ENCODE measurements at places on chromosomes 6 and 20. TPM values are rescaled to one million over a fixed set of nuclear protein-coding genes. Genes with fewer than 3 reads are reported as not detected.

Gene NPEPL1
- 54.4 TPM for polyA plus RNA-seq

DNA sequence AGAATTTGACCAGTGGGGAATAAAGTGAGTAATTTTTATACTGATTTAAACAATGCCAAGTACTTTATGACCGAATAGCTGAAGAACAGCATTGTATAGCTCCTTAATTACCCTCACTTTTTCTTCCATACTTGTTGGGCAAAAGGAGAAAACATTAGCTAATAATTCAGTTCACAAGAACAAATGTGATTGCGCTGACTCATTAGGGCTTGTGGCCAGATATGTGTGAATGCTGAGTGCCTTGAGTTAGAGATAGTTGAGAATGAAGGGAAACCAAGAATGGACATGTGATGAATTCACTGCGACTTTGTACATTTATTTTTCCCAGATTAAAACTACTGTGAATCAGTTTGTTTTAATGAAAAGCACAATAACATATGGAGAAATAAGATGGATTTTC, 669.4 kb downstream of the TFAP2A start:
- no peak for DNase-seq

DNA sequence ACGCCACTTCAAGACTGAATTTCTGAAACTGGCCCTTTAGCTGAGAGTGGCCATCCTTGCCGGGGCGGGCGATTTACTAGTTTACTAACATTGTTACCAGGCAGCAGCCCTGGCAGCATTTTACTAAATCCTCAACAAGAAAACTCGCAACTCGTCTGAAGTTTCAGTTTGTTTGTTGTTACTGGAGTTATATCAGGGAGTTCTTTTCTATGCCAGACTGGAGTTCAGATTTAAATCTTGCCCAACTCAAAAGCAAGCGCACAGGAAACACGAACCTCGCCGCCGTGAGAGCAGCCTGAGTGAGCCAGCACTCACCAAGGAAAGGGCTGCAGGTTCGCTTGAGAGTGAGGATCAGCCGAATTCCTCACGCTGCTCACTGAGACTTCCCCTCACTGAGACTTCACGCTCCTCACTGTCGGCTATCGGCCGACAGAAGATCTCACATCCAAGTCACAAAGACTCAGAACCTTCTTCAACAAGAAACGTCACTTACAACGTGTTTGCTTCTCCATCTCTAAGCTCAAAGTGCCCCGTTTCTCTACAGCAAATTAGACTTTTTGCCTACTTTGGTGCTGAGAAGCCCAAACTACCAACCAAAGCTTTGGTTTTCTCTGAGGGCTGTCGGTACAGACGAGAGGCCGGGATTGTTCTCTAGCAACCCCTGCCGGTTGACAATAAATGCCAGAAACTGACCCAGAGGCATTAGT, 78.9 kb downstream of the OLIG3 start:
- DNase-seq, result peak; percentile 52

DNA sequence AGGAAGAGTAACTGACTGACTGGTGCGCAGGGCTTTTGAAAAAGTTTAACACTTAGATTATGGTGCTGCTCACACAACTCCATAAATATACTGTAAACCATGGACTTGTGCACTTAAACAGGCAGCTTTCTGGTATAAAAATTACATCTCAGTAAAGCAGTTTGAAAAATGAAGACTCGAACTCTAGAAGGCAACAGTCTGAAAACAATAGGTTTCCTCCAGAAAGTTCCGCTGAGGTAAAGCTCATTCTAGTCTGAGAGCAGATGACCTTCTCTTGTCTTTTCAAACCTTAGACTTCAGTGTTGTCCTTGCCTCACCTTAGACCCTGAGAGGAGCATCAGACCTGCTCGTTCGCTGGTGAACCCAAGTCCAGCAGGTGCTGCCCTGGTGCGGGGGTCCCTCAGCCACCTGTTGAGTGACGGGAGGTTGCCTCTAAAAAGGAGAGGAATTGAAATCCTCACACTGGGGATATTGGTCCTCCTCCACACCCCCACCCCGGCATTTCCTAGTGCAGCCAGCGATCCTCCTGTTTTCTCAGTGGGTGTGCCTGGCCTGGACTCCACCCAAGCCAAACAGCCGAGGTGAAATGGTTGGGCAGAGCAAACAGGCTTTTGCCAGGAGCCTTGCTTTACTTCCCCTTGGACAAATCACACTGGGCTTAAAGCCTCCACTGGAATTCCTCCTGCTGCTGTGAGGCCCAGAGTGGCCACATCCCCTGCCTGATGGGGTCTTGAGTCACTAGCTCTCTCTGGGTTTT, 14.7 kb upstream of the PYGB start:
- no peak for DNase-seq

DNA sequence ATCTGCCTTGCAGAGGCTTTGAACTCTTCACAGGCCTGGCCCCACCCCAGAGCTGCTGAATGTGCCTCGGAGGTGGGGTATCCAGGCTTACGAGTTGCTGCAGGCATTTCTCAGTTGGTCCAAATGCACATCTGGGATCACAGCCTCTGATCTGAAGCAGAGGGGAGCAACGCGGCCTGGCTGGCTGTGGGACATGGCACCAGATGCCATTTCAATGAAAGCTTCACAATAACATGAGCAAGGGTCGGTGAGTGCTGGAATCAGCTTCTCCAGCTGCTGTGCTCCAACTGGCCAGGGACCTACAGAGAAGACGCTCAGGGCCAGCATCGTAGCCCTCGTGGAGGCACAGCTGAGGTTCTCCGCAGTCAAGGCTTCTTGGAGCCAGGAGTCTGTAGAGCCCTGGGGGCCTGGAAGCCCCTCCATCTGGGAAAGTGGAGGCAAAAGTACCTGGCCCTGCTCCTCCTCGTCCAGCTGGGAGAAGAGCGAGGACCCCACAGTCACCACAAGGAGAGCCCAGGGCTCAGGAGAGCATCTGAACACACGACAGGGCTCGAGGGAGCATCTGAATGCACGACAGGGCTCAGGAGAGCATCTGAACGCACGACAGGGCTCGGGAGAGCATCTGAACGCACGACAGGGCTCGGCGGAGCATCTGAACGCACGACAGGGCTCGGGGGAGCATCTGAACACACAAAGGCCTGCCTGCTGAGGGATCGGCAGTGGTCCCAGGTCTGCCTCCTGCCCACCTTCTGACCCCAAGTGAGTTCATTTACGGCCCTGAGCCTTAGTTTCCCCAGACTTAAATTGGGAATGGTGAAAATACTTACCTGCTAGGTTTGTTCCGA, 165.2 kb downstream of the DLL1 start:
- no peak for DNase-seq

- no peak for DNase-seq
Measured at GRCh38 chr6:117655380-117655779, 19.9 kb upstream of the NUS1 start.

Gene HLA-DRA
- polyA plus RNA-seq, result 56.4 TPM

Gene FAM209B
- 0.37 TPM for polyA plus RNA-seq

DNA sequence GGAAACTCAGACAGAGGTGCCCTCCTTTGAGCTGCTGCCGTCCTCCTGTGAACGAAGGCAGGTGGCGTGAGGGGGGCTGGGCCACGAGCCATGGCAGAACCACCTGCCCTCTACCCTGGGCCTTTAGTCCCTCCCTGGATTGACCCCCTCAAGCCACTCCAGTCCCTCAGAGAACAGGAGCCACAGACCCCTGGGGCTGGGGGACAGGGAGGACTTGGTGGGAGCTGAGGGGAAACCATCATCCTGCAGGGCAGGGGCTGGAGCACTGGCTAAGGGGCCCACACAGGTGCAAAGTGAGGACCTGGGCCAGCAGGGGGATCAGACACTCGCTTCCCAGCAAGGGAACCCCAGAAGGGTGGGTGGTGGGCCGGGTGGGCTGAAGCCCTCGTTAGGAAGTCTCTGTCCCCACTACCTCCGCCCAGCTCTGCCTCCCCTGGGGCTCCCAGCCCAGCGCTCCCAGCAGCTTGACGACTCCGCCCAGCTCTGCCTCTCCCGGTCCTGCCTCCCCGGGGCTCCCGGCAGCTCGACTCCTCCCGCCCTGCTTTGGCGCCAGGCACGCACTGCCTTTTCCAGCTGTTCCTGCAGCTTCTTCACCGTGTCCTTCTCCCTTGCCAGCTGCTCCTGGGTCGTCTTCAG, 44.4 kb downstream of the DSTN start:
- DNase-seq, result no peak

DNA sequence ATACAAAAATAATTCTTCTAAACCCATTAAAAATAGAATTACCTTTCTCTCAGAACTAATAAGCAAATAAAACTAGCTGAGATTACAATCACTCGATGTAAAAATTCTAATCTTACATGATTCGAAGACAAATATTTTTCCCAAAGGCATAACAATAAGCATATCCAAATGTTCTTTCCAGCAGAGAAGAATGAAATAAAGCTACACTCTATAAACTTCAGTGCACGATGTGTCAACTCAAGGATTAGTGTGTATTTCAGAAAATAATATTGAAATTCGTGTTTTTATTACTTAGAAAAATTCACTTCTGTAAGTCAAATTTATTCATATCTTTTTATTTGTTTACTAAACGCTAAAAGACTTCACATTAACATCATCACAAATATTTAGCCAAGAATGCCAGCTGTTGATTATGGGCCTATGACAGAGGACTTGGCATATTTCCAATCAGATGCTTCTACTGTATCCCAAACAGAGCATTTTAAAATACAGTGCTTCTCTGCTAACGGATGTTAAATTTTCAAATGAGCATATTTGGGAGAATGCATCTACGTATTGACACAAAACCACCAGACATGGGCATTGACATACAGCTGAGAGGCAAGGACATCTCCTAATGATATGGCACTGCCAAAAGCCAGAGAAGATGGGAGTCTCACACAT, 54.7 kb upstream of the PDE7B start:
- no peak for DNase-seq

- no peak for DNase-seq
Measured at GRCh38 chr20:10271494-10272219, 53.0 kb downstream of the SNAP25 start.

DNA sequence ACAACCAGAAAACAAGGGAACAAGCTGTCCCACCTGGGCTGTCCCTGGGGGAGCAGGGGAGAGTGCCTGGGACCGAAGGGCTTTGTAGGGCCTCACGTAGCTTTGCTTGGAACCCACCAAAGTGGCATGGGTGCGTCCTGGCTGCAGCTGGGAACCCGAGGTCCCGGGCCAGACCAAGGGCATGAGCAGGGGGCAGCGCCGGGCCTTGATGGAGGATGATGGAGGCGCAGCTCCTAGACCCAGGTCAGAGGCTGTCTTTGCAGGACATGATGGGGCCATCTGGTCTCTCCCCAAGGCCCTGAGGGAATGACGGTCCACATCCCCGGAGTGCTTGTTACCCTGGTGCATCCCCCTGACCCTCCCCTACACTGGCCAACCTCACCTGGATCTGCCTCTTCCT, 7.6 kb upstream of the OSBPL2 start:
- DNase-seq, result no peak

DNA sequence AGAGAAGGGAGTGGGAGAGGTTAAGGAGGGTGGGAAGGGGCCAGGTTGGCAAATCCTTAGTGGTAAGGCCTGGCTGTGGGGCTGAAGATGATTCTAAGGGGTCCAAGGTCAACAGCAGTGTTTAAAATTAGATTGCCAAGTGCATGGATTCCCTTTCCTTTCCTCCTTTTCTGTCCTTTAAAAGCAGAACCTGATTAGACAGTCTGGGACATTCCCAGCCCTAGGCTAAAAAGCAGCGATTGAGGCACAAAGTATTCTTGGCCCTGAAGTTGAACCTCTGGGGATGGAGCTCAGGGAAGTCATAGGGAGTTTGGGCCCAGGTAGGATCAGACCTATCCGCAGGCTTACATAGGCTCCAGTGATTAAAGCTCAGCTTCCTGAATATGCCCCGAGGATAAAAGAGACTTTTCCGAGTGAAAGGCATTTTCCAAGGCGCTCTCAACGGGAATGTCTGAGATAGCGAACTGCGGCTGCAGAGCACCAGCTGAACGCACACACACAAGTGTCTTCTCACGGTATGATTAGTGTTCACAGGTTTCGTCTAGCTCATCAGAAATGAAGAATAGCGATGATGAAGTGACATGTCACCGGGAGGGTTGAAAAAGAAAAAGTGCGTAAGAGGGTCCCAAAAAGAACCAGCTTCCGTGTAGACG, 787 bp upstream of the CARMIL1 start:
- DNase-seq, result no peak

GRCh38 chr6:130600880-130601341, 226.3 kb upstream of the SMLR1 start:
- no peak for DNase-seq

- no peak for DNase-seq
Measured at GRCh38 chr6:129473546-129473945, 236.4 kb downstream of the ARHGAP18 start.

GRCh38 chr6:15116889-15117288, 129.0 kb upstream of the JARID2 start:
- DNase-seq, result no peak

GRCh38 chr6:29826271-29826670, 1.4 kb upstream of the HLA-G start:
- no peak for DNase-seq

Gene LGSN
- polyA plus RNA-seq, result 0.96 TPM

DNA sequence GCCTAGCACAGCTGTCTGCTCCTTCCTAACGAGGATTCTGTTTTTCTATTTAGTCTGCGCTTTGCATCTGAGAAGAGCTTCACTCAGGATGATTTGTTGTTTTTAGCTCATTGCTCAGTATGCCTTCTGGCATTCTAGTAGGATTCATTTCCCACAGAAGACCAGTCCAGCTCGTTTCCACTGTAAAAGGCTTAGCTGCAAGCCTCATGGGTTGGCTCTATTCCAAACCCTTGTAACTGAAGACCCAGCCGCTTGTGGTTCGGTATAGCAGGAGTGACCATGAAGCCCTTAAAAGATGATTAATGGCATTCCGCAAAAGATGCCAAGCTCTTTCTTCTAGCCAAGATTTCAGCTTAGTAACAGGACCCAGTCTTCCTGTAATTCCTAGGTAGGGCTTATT, 7.2 kb downstream of the ADGRF1 start:
- peak; percentile 65 for DNase-seq

GRCh38 chr20:7627734-7628663, 312.3 kb downstream of the HAO1 start:
- no peak for DNase-seq

DNA sequence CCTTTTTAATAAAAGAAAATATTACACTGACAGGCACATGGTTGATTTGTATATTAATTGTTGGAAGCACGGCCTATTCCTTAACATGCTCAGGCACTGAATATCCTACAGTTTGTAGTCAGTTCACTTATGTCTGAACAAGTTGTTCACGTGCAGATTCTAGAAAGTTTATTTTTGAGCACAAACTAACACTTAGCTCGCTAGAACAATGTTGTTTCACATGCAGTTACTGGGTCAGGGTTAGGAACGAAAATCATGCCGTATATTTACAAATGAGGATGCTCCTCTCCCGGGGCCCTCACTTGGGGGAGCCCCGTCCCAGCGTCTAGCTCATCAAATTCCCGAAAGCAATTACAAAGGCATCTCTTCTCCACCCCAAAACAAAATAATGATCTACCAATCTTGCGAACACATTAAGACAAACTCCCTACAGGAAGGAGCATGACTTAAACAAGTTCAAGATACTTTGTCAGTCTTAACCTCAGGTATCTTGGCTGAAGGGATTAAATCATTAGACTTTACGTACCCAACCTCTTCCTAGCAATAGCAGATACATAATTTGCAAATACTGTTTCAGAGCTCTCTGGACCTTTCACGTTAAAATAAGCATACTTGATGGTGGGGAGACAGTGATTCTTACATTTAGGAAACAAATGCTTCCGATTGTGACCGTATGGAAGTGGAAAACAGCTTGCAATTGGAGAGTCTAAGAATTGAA, 1.5 kb downstream of the MAP7 start:
- no peak for DNase-seq

- DNase-seq, result no peak
Measured at GRCh38 chr6:78559056-78559455, 308.3 kb upstream of the IRAK1BP1 start.

Data from renal cortex interstitium (tissue), 15 donors.